ENCODE measurements at places on chromosomes 1 and 21.

DNA sequence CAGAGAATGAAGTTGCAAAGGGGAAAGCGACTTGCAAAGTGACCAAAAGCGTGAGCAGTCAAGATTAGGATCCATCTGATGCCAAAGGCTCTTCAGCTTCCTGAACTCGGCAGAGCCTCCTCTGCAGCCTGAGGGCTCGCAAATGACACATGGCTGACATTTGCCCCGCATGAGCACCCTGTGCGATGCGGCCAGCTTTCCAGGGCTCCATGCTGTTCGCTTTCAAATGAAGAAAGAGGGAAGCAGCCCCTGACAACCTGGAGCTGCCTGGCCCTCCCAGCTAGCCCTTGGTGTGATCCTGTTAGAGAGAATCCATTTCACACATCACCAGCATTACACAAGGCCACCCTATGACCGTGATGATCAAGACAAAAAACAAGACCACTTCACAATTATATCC lies 20.2 kb upstream of the FAM131C start:
- DNase-seq = no peak

- no peak for DNase-seq
These were observed 132.2 kb downstream of the LRRC53 start for GRCh38 chr1:74380252-74380651.

DNA sequence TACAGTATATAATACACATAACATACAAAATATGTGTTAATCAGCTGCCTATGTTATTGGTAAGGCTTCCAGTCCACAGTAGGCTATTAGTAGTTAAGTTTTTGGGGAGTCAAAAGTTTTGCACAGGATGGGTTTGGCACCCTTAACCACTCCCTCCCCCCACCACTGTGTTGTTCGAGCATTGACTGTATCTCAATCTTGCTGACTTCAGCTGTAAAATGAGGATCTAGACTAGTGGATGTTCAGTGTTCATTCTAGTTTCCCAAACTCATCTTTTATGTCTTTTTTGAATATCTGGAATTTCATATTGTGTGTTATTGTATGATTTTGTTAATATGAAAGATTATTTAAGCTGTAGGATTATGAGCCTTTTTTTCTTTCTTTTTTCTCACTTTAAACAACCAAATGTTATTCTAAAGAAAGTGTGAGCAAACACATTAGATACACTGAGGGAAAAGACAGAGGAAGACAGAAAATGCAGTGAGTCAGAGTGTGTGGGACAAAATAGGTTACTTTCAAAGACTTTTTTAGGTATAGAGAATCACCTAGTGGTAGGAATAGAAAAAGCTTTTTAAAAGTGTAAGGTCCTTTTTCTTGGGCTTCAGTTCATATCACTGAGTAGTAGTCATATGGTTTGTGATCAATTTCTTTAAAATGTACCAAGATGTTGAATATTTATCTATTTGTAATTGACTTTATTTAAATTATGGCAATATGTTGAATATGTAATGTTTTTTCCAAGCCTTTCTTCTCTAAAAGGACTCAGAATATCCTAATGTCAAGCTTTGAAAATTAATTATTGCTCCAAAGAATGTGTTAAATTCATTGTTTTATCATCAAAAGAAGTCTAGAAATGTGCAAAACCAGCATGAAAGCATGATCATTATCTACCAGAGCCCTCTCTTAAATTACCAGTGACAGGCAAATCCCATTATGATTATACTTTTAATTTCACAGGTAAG lies 17.9 kb upstream of the CENPF start:
- no peak for DNase-seq

- DNase-seq = no peak
These were observed 27.7 kb downstream of the WARS2 start for GRCh38 chr1:119112791-119113190.

GRCh38 chr1:46131712-46132528 lies 509 bp downstream of the PIK3R3 start:
- DNase-seq = peak; percentile 84

Measured in posterior cingulate gyrus (tissue), 11 donors.